ENCODE measurements at places on chromosomes 4 and X.

- no peak for DNase-seq
Observed at GRCh38 chr4:64642936-64643335, 233.7 kb upstream of the TECRL start.

DNA sequence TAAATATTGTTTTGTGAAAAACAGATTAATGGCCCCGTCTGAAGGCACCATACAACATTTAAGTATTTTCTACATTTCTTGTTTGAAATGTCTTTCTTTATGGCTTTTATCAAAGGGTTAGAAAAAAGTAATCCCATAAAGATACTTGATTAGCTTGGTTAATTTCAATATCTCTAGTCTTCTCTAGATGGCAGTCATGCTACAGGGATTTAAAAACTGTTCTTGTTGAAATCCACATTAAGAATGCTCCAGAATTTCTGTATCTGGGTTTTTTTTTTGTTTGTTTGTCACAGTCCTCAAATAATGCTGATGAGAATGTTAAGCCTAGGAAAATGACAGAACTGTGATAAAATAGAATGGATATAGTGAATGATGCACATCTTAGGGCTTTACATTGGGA, 109.0 kb upstream of the AADAT start:
- DNase-seq = no peak

- peak; percentile 20 for DNase-seq
Observed at GRCh38 chr4:5812506-5813229, 80.2 kb downstream of the CRMP1 start.

DNA sequence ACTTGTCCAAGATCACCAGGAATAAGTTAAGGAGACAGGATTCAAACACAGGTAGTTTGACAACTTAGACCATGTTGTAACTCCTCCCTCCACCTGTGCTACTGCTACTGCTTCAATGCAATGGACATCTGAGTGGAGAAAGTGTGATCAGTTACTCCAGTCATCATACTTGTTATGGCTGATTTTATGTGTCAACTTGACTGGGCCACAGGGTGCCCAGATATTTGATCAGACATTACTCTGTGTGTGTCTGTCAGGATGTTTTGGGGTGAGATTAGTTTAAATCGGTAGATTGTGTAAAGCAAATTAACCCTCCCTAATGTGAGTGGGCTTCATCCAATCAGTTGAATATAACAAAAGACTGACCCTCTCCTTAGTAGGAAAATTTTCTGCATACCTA, 34.8 kb upstream of the PDLIM5 start:
- DNase-seq = no peak

DNA sequence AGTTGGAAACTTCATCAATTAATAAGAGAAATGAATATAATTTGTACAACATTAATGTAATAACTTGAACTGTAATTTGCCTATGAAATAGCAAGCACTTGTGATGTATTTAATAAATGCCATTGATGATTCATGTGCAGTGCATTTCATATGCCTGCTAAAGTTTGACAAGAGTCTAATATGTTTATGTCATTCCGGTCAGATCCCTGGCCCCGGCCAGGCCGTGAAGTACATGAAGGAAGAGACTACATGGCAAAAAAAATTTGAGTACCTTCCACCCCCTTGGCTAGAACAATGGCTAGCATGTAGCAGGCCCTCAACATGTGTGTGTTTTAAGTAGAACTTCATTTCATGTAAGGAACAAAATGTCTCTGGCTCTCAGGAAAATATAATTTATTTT, 161.3 kb downstream of the ATP10D start:
- no peak for DNase-seq

DNA sequence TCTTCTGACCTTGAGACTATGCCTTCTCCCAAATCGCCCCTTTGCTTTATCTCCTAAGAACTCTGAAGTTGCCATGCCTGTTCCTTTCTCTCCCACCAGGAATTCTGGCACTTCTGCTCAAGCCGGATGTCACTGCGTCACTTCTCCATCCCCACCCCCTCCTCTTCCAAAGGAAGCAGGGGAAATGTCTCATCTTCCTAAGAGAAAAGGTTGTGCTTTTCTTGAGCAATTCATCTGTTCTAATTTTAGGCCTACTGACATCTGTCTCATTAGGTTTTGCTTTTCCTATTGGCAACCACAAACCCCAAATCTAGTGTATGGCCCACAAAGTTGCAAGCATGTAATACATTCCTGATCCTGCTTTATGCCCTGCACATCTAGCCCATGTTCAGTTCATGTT, 163.1 kb upstream of the PLAC1 start:
- DNase-seq = no peak

DNA sequence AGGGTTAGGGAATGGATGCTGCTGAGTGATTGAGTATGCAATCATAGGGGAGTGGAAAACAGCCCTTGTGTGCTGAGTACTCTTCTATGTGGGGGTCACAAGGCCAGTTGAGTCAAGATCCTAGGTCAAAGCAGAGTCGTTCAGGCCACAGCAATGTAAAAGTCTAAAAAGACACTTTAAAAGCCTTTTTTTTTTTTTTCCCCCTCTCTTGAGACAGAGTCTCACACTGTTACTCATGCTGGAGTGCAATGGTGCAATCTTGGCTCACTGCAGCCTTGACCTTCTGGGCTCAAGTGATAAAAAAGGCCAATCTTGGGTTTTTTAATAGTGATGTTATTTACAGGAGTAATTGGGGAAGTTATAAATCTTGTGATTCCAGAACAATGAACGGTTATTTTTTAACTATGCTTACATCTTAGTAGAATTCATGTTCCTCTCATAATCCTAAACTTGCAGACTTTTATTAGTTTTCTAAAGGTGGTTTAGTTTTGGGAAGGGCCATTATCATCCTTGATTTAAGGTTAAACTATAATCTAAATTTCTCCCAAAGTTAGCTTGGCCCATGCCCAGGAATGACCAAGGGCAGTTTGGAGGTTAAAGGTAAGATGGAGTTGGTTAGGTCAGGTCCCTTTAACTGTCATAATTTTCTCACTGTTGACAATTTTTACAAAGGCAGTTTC, 82.2 kb upstream of the BMP2K start:
- no peak for DNase-seq

- DNase-seq = no peak
Observed at GRCh38 chrX:23436875-23437274, 102.2 kb downstream of the PTCHD1 start.

- DNase-seq = peak; percentile 28
Observed at GRCh38 chrX:151713849-151714248, 2.0 kb upstream of the FATE1 start.

GRCh38 chr4:70277121-70277520, 34.7 kb downstream of the CSN3 start:
- DNase-seq = no peak

DNA sequence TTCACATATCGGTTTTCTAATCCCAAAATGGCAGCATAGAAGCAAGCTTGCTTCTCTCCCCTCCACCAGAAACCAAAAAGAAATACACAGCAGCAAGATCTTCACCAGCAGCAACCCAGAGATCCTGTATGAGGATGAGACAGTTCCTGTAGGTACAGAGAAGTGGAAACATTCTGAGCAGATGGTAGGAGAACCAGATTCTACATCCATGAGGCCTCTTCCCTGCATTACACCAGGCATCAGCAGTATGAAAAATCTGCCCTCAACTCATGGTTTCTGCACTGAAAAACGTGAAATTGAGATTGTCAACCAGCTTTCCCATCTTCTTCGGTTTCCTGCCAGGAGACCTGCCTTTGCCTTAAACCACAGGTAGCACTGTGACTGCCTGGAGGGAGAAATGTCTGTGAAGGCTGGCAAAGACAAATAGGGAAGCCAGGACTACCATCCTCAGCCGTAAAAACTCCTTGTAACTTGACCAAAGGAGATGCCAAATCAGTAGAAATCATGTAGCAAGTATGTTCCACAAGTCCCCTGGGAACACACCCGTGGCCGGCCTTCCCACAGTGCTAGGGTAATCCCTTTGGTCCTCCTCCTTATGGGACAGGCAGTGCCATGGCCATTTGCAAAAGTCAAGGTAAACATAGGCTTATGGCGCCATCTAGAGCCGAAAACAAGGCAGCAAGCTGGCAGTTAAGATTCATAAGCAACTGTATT, 24.0 kb upstream of the MTHFD2L start:
- DNase-seq = peak; percentile 72

DNA sequence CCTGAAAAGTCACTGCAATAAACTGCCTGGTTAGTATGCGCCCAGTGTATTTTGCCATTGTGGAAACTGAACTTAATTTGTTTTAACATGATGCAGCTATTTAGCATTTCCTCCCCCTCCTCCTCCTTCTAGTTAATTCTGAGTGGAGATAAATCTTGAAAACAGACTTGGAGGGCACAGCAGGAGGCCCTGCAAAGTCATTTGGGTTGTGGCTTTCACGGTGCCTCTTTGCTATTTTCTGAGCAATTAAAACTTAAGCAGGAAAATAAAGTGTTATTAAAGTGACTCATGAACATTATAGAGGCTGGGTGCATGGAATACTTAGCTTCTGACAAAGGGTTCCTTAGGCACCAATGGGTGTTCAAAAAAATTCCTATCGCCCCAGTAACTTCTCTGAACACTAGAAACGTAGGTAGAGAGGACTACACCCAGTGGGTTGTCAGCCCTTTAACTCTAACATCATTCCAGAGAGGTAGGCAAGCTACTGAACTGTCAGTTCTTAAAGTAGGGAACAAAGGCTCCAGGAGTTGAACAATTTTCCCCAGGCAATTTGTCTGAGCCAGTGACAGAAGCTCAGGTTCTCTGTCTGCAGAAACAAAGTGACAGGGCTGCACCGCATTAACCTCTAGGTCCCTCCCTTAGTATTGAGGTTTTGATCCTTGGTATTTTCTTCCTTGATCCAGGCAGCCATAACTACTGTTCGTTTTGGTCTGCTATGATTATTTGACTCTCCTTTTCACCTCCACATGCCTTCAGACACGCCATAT, 158.3 kb upstream of the KIT start:
- no peak for DNase-seq

GRCh38 chr4:1756079-1756478, 34.8 kb downstream of the TACC3 start:
- no peak for DNase-seq

GRCh38 chr4:11051181-11051580, 366.6 kb upstream of the CLNK start:
- DNase-seq = no peak

DNA sequence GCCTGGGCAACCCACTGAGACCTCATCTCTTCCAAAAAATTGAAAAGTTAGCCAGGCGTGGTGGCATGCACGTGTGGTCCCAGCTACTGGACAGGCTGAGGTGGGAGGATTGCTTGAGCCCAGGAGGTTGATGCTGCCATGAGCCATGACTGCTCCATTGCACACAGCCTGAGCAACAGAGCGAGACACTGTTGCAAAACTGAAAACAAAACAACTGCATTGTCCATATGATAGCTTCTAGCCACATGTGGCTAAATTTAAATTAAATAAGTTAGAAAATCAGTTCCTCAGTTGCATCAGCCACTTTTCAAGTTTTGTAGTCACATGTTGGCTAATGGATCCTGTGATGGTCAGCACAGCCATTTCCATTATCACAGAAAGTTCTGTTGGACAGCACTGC, 67.9 kb downstream of the GAB1 start:
- no peak for DNase-seq

GRCh38 chr4:109003964-109004363, 241.1 kb upstream of the ETNPPL start:
- no peak for DNase-seq

DNA sequence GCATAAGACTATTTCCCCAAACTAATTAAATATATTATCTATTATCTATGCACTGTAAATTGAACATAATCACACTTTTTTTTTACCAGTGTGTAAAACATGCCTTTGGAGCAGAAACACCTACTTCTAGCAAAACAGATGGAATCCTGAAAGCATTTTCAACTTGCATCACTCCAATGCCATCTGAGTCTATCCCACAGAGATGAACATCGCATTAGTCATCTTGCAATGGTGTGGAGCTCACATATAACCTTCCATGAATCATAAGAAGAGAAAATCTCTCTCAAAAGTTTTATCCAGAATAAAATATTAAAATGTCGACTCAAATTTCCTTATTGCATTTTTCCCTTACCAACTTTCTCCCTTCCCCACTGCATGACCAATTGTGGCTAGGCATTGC, 406.7 kb upstream of the ACTRT1 start:
- no peak for DNase-seq

DNA sequence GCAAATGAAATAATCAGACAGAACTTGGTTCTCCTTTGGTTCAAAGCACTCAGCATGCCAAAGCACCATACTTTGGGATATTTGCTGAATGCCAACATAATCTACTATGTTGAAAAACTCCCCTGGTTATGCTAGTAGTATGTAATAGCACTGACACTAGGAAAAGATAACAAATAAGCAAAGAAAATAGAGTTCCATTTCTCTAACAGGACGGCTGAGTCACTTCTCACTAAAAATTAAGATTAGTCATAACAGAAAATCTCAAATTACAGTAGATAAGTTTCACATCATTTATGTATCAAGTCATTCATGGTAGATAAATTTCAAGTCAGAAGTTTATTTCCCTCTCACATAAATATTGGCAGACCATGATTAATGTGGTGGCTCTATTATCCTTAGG, 17.9 kb downstream of the PDHA2 start:
- DNase-seq = no peak

DNA sequence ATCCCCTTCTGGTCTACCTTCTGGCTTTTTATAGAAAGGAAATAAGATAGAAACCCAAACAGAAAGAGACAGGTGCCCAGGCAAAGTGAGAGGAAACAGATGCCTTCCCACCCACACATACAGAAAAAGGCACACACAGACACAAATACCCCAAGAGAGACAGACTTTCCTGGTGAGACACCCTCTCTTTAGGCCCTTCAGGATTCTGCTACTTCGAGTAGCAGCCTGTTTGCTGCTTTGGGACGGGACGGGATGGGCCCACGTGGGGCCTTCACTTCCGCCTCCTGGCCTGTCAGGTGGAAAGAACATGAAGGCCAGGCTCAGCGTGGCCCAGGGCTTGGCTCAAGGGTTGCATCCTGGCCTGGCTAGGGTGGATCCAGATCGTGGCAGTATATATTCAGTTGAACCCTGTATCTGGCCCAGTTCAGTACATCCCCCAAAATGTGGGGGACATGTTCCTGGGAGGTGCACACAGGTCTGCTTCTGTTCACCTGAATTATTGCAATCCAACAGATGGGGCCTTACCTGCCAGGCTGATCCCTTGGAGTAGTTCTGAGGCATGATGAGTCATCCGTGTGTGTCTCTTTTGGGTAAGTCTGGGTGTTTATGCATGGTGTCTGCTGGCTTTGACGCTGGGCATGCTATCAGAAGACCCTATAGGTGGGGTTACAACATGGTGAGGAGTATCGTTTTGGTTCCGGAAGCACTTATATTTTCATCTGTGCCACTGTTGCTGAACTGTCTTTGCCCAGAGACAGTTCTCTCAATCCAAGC, 2.4 kb downstream of the ZNF275 start:
- peak; percentile 16 for DNase-seq

DNA sequence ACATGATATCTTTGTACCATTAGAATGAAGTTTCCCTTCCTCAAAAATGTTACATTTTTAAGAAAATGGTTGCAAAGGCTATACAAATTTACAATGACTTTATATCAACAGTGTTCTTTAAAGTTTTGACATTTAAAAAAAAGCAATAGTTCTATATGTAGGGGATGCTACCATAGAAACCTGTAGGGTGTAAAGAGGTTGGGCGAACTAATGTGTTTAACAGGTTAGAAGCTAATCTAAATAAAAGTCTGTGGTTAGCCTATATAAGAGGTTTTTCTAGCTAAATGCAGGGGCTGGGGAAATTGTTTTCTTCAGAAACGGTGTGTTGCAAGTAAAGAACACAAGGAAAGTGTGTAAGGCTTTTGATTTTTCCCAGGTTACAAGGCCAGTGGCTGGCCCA, 73.3 kb downstream of the GBA3 start:
- DNase-seq = no peak

- peak; percentile 86 for DNase-seq
Observed at GRCh38 chrX:107678957-107679740, 50.8 kb downstream of the PRPS1 start.
